ENCODE measurements at places on chromosomes 12 and 14. TPM values are rescaled to one million over a fixed set of nuclear protein-coding genes. Genes with fewer than 3 reads are reported as not detected.
A peak's percentile ranks its signal among the peaks of the same experiment; 100 is the strongest.

TRIAP1 gene
- polyA plus RNA-seq: 52.7 TPM

DNA sequence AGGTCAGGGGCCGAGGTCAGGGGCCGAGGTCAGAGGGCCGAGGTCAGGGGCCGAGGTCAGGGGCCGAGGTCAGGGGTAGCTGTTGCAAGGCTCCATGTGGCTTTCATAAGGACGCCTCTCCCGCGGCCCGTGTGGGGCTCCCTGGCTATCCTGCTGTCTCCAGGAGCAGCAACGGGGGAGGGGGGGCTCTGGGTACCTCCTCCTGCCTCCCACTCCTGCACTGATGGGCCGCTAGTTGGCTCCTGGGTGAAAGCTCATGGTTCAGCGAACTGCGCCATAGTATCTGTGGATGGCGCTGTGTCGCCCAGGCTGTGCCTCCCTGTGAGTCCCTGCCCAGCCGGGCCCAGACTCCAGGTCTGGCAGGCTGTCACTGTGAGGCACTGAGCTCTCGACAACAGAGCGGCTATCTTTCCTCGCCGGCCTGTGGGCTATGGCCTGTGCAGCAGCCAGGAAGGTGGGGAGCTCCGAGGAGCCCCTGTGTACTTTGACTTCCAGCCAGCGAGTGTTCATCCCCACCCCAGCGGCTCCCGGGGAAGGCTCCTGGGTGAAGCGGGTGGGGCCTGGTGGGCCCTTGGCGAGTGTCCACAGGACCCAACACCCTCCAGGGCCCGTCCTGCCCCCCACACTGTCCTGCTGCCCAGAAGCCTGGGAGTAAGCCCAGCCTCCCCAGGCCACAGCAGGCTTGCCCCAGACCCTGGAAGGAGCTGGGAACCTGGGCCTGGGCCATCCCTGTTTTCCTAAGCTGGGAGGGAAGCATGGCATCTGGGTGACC, 8.1 kb downstream of the RFLNA start:
- H3K4me3 ChIP-seq: no peak overlapping the region
- H3K27ac ChIP-seq: no peak overlapping the region
- DNase-seq: no peak
- no peaks in the 10 kb centered on the region for H3K27me3 ChIP-seq

GRCh38 chr12:88108021-88108420, 33.9 kb downstream of the CEP290 start:
- DNase-seq: peak; percentile 51
- peaks cover 1% of the 10 kb centered on the region for H3K36me3 ChIP-seq
- H3K4me1 ChIP-seq: no peaks in the 10 kb centered on the region
- no peak overlapping the region for H3K4me3 ChIP-seq
- H3K27ac ChIP-seq: no peak overlapping the region

GRCh38 chr12:132341318-132342050, 12.1 kb upstream of the GALNT9 start:
- no peaks in the 10 kb centered on the region for H3K4me1 ChIP-seq
- H3K4me3 ChIP-seq: no peak overlapping the region
- no peak for DNase-seq
- H3K27me3 ChIP-seq: no peaks in the 10 kb centered on the region
- no peaks in the 10 kb centered on the region for H3K36me3 ChIP-seq

- no peaks in the 10 kb centered on the region for H3K27me3 ChIP-seq
- H3K36me3 ChIP-seq: no peaks in the 10 kb centered on the region
- no peak overlapping the region for H3K4me3 ChIP-seq
Observed at GRCh38 chr14:22884738-22885523, 1.9 kb downstream of the REM2 start.

DNA sequence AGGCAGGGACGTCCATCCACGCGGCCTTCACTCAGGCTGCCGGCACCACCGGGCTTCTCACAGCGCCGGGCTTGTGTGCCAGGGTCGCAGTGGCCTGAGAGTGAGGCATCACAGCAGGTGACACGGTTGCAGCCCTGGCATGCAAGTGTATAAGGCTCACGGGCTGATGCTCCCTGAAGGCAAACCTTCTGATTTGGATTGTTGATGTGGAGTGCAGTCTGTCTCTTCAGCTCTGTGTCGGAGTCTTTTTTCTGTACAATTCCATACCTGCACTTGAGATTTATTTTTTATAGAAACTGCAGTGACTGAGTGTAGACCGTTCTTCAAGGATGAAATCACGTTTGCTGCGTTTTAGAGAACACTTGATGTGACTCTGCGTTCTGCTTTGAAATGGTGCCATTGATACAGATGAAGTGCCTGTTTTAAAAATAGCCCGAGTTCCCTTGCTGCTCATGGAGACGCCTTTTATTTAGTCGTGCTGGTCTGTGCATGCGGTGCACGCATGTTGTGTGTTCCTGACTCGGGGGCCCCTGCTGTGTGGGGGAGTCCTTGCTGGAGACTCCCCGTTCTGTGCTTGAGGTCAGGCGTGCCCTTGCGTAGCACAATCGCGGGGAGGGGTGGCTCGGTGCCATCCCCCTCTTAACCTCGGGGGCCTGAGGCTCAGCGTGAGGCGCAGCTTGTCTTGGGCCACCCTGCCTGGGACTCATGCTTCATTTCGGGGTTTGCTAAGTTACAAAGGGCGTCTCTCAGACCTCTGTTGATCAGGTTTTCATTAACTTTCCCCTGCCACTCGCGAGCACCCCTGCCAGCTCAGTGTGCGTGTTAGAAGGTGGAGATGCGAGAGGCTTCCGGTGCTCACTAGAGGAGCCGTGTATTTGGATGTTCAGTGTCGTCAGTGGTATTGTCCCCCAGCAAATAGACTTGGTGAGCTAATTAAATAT, 21.6 kb upstream of the AMN start:
- H3K27ac ChIP-seq: no peak overlapping the region
- H3K4me3 ChIP-seq: no peak overlapping the region
- H3K27me3 ChIP-seq: no peaks in the 10 kb centered on the region

- H3K27ac ChIP-seq: no peak overlapping the region
- H3K4me1 ChIP-seq: no peaks in the 10 kb centered on the region
- H3K36me3 ChIP-seq: no peaks in the 10 kb centered on the region
- H3K4me3 ChIP-seq: no peak overlapping the region
Observed at GRCh38 chr14:95374239-95374997, 54.7 kb upstream of the CLMN start.

IL22 gene
- polyA plus RNA-seq: not detected

DCN gene
- polyA plus RNA-seq: 4,941 TPM

GRCh38 chr14:81710232-81710845, 176.7 kb upstream of the SEL1L start:
- H3K27ac ChIP-seq: no peak overlapping the region
- H3K27me3 ChIP-seq: no peaks in the 10 kb centered on the region
- no peaks in the 10 kb centered on the region for H3K4me1 ChIP-seq
- no peaks in the 10 kb centered on the region for H3K36me3 ChIP-seq

- H3K27ac ChIP-seq: no peak overlapping the region
- no peaks in the 10 kb centered on the region for H3K4me1 ChIP-seq
- H3K36me3 ChIP-seq: peaks cover 16% of the 10 kb centered on the region
- no peaks in the 10 kb centered on the region for H3K27me3 ChIP-seq
- DNase-seq: peak; percentile 83
- H3K4me3 ChIP-seq: no peak overlapping the region
Observed at GRCh38 chr14:95442633-95443021, 73.8 kb downstream of the SYNE3 start.

- no peak overlapping the region for H3K4me3 ChIP-seq
- H3K27ac ChIP-seq: no peak overlapping the region
- no peaks in the 10 kb centered on the region for H3K36me3 ChIP-seq
Observed at GRCh38 chr12:43964961-43965360, 129.1 kb downstream of the TMEM117 start.

PIANP gene
- 0.87 TPM for polyA plus RNA-seq

DNA sequence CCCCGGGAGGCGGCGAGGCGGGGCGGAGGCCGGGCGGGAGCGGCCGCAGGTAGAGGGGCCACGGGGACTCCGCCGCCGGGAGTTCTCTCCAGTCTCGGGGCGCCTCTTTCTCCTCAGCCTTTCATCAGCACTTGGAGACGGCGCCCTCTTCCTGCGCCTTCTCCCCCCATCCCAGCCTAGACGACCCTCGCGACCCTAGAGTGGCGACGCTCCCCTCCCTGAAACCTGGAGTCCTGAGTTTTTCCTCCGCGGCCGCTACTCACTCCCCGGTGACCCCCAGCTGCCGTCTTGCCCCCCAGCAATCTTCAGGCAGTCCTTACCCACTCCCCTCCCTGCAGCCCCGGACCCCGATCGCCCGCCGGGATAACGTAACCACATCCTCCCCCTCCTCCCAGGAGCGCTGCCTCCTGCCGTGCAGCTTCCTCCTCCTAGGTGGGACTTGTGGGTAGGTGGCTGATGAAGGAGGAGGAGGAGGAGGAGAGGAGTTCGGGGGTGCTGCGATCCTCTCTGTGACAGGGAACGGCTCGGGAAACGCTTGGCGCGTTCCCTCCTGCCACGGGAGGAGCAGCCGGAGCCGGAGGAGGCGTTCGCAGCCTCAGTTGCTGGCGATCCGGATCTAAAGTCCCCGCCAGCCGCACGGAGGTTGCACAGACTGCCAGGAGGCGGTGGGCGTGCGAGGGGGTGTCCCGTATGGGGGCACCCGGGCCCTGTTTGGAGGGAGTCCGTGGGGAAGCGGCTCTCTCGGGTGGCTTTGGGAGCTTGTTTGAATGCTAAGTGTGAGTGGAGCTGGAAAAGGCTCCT, 891 bp downstream of the PLEKHA5 start:
- H3K4me3 ChIP-seq: peak overlapping the region; percentile 93
- no peaks in the 10 kb centered on the region for H3K4me1 ChIP-seq
- no peaks in the 10 kb centered on the region for H3K36me3 ChIP-seq
- no peaks in the 10 kb centered on the region for H3K27me3 ChIP-seq

- H3K4me1 ChIP-seq: no peaks in the 10 kb centered on the region
- H3K27ac ChIP-seq: no peak overlapping the region
- no peak overlapping the region for H3K4me3 ChIP-seq
- H3K27me3 ChIP-seq: no peaks in the 10 kb centered on the region
Observed at GRCh38 chr14:94143239-94143638, 13.8 kb upstream of the IFI27L2 start.

DNA sequence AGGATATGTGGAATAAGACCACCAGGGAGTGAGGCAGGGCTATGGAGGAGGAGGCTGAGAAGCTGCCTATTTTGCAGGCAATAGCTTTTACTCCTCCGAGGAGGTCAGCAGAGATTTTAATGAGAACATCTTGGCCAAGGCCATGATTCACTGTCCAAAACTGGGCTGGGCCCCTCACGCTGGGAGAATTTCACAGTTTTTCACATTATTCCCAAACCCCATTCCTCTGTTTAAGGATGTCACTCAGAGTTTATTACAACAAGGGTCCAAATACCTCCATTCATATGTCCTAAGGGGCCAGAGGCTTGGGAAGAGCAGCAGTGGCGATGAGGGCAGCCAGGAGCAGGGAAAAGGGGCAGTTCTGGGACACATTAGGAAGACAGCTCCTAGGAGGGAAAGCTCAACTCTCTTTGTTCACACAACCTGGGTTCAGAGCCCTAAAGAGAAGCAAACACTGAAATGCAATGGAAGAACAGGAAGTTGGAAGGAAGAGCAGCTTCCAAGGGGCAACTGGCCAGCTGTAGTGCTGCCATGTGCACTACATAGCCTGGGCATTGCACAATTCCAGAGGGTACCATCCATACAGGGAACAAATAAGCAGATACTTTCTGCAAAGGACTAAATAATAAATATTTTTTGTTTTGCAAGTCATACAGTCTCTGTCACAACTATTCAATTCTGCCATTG, 283.2 kb downstream of the NUAK1 start:
- H3K27me3 ChIP-seq: no peaks in the 10 kb centered on the region
- no peak overlapping the region for H3K27ac ChIP-seq
- no peak for DNase-seq
- no peak overlapping the region for H3K4me3 ChIP-seq
- H3K36me3 ChIP-seq: no peaks in the 10 kb centered on the region

All from fibroblast of lung (primary cell).